NCI-H524 (cell line): ENCODE measurements at places on chromosomes 1 and 21.

DNA sequence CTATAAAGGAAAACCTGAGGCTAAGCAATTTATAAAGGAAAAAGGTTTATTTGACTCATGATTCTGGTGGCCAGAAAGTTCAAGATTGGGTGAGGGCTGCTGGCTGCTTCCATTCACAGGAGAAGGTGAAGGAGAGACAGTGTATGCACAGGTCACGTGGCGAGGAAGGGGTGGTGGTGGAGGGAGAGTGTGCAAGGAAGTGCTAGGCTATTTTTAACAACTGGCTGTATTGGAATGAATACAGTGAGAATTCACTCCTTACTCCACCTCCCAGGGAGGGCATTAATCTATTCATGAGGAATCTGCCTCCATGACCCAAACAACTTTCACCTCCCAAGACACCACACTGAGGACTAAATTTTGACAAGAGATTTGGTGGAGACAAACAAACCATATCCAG is 51.0 kb downstream of the SYDE2 start:
- DNase-seq: no peak

DNA sequence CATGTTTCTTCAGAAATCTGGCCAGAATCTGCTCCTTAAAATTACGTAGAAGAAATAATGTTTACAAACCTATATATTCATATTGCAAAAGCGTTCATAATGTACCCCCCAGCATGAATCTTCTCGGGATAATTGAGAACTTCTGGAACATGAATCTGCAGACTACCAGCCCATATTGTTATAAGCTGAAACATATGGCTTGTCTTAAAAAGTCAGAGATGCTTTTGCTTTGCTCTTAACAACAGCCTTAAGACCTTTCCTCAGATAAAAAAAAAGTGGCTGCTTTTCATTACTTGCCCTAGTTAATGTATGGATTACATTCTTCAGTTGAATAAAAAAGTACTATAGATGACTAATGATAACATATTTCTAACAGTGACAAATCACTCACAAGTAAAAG is 15.0 kb upstream of the ZZZ3 start:
- no peak for DNase-seq

- no peak for DNase-seq
These were observed 140.8 kb downstream of the LMX1A start for GRCh38 chr1:165215676-165216075.

DNA sequence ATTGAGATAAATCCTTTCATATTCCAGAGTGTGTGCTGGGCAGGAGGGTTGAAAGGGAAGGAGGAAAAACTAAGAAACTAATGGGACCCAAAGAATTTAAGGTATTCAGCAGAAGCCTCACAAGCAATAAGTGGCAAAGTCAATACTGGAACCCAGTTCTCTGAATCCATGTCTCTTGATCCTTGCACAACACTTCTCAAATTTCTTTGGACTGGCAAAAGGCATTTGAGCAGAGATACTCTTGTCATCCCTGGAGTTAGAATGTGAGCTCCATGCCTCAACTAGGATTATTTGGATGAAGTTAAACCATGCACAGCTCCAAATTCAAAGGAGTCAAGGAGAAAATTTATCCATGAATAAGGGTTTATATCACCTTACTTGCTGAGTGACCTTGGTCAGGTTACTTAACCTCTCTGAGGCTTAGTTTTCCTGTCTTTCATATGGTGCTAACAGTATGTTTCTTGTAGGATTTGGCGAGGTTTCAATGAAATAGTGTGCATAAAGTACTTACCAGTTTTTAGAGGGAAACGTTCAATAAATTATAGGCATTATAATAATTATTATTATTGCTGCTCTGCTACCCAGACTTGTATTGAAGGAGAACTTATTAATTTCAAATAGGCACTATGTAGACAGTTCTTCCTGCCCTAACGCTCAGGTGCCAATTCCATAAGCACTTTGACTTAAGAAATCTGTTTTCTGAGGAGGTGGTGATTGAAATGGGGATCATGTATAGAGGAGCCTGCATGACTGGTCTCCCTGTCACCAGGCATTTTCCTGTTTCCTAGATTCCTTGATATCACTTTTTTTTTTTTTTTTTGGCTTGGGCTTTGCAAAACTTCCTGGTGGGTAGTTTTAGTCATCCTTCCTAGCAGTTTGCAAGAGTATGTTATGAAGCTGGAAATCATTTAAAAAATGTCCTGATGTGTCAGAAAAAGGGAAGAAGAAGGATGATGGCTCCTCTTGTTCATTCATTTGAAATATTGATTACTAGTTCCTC is 125.0 kb upstream of the JUN start:
- no peak for DNase-seq

DNA sequence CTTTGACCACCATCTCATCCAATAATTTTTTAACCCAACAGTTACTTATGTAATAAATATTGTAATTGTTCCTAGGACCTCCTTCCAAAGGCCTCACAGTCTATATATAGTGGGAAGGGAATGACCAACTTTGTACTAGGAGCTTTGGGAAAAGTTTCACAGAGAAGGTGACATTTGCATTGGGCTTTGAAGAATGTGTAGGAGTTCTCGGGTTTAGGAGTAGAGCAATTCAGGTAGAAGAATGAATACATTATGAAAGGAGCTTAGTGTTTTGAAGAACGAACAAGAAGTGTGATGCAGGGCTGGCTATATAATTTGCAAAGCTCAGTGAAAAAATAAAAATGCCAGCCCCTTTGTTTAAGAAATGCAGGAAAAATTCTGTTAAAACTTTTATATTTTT is 330.4 kb upstream of the DEPDC1 start:
- DNase-seq: no peak

- no peak for DNase-seq
These were observed 41.3 kb downstream of the TRPM2 start for GRCh38 chr21:44394733-44395132.

DNA sequence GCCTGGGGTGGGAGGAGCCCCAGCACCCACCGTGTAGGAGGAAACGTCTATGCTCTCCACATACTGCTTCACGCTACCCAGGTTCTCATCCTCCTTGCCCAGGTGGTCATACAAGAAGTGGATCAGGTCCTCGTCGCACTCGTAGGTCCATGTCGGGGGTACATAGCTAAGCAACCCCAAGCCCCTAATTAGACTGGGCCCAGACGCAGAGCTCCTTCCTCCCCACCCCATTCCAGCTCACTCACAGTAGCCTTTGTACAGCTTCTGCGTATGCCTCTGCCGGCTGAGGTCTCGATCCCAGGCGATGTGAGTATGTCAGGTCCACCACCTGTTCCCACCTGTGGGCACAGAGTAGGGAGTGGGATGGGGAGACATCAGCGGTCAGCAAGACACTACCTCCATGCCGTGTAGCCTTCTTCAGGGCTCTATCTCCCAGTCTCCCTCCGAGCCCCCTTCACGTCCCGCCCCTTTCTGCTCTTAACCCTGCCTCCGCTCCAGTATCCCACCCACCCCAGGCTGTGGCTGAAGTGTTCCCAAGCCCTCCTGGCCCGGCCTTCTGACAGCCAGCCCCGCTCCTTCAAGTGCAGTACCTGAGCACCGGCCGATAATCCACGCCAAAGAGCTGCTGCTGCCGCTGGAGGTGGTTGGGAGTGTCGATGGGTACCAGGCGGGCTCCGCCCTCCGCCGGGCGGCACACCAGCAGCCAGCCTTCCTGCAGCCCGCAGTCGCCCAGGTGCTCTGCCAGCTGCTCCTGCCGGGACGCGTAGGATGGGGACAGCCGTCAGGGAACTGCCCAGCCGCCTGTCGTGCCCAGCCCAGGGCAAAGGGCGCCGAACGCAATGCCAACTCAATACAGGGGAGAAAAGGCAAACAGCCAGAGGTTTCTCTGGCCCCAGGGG is 919 bp downstream of the HECTD3 start:
- peak; percentile 62 for DNase-seq

DNA sequence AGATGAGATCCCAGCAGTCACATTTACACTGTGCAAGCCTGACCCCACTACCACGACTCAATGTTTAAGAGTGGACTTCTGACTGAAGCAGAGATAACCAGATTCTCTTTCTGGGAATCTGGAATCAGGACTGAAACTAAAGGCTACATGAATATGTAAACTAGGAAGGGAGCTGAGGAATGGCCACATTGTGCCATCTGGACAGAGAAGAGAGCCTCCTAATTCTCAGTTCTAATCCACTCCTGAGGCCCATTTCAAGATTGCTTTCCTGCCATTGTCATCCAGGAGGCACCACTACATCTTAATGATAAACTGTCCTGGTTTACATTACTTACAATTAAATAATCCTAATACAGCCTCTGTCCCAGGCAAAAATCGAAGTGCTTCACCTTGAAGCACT is 6.5 kb downstream of the PAXBP1 start:
- peak; percentile 88 for DNase-seq

GRCh38 chr1:89295187-89295586 is 22.5 kb upstream of the GBP5 start:
- no peak for DNase-seq

- no peak for DNase-seq
These were observed 75.7 kb downstream of the AJAP1 start for GRCh38 chr1:4730078-4730477.

GRCh38 chr1:56561227-56562019 is 17.9 kb downstream of the PLPP3 start:
- no peak for DNase-seq

- DNase-seq: no peak
These were observed 1.8 kb downstream of the RGL1 start for GRCh38 chr1:183806675-183807074.

DNA sequence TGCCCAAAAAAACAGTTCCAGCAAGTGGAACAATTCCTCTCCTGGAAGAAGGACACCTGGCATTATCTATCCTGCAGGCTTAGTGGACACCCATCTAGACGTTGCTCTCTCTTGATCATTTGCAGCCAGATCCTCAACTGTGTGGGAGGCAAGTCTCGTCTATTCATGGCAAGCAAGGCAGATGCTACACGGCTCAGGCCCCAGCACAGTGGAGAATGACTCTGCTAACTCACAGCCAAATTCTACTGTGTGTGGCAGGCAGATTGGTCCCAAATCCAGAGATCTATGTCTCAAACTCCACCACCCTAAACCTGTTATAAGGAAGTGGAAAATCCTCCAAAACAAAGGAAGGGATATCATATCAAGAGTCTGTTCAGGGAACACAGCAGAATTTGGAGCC is 7.0 kb downstream of the TNNT2 start:
- no peak for DNase-seq

GRCh38 chr1:54371942-54372275 is 34.3 kb downstream of the SSBP3 start:
- no peak for DNase-seq

DNA sequence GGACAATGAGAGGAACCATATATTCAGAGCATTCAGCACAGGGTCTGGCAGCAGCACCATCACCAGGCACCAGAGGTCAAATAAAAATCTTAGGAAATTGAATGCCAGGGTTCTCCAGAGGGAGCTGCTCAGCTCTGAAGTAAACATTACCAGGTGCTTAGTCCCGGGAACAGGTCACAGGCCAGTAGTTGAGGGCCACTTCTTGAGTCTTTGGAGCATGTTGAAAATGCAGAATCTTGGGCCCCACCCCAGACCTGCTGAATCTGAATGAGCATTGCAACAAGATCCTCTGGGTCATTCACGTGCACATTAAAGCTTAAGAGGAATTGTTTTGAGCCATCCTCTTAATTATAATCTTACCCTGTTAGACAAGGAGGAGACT is 33.8 kb downstream of the PHC2 start:
- no peak for DNase-seq

- DNase-seq: no peak
These were observed 5.5 kb upstream of the SNX27 start for GRCh38 chr1:151606384-151606783.

DNA sequence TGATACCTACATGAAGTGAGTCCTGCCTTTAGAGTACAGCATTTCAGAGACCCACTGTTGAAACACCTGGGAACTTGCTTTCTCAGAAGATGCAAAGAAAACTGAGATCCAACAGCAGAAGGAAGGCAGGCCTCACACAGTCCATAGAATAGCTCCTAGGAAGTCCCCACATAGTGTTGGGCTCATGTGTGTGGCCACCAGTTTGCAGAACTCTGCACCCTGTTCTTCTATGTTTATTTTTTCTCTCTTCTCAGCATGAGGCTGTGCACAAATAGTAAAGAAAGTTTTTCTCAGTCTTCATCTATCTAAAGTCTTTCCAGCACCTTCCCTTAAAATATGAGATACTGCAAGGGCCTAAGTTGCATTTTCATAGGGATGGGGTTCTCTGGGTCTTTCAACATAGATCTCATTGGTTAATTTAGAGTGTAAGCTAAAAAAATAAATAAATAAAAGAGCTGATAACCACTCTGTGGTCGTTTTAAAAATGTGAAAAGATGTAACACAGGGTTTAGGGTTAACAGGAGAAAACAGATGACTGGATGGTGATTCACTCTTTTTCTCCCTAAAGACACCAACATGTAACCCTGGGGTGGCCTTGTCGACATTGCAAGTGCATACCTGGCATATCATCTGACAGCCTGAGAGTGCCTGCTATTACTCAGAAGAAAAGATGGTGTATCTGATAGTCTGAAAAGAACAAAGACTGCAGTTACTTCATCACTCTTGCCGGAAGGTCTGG is 94.6 kb downstream of the ZC3H11B start:
- no peak for DNase-seq

GRCh38 chr1:221543529-221544120 is 198.3 kb downstream of the DUSP10 start:
- DNase-seq: no peak

- DNase-seq: no peak
These were observed 7.7 kb downstream of the IGSF8 start for GRCh38 chr1:160090760-160091159.

DNA sequence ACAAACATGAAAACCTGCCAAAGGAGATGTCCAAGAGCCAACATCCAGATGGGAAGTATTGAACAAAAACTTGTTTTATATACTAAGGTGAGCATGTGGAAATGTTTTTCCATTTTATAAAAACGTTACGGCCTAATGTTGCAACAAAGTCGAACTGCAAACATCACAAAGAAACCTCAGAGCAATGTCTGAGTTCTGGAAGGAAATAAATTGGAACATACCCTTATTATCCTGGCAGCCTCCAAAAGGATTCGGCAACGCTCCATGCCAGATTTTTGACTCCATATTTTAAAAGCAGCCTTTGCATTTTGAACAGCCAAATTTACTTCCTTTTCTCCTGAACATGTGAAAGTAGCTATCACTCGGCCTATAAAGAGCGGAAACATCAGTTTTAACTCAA is 3.3 kb downstream of the ALDH9A1 start:
- DNase-seq: no peak

DNA sequence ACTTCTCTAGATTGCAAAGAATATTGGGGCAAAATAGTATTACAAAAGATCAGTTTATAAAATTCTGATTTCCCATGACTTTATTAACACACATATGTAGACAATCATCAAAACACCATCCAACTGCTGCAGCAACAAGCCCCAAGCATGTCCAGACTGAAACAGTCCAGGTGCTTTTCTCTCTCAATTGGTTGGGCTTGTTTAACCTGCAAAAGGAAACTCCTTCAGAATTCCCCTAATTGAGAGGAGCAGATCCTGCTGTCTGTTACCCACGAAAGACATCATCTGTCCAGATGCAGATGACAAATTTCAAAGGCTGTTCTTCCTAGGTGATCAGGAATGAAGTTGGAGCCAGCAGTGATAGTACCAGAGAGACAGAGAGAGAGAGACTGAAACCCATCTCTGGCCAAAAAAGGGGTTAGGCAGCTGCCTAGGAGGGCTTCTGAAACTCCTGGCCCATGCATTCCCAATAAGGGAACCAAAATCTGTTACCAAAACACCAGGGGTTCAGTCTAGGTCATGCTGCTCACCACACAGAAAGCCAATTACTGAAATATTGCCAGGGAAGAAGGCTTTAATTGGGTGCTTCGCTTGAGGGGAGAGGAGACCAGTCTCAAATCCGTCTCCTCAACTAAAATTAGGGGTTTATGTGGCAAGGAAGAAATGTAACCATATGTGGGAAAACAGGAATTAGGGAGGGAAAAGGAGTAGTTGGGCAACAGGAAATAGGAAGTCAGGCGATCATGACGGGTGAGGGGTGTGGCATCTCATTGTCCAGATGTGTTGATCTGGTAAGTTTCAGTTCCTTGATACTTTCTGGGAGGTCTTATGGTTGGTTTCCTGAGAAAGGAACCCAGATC is 34.7 kb upstream of the RGL1 start:
- DNase-seq: no peak
